Iris pigment epithelial cell (primary cell): ENCODE measurements at places on chromosomes 7 and 10.

- peak; percentile 46 for DNase-seq
These were observed 124.5 kb downstream of the AHR start for GRCh38 chr7:17422966-17423365.

GRCh38 chr7:140624392-140625191 lies 16.0 kb downstream of the DENND2A start:
- no peak for DNase-seq

- DNase-seq: peak; percentile 44
These were observed 6.9 kb downstream of the PRKAR2B start for GRCh38 chr7:107051376-107051775.

DNA sequence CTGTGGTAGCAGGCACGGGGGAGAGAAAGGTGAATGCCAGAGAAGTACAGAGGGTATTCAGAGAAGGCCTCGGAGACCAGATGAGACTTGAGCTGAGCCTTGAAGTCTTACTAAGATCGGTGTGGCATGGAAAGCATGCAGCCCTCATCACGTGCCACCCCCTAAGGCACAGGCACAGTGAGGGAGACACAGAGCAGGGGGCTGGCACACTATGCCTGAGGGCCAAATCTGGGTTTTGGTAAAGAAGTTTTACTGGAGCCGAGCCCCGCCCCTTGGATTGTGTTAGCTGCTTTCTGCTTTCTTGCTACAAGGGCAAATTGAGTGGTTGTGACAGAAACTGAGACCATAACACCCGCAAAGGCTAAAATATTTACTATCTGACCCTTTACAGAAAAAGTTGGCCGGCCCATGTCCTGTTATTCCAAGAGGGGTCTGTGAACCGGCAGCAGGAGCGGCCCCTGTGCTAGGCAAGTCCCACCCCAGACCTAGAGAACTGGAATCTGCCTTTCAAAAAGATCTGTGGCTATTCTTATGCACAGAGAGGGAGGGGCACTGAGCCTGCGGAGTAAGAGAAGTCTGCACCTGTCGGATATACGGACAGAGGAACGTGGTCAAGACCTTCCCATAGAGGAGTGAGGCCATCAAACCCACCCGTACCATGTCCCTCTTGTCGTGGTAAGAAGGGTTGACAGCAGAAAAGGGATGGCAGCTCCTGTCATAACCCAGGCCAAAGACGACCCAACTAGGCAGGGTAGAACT lies 109.3 kb upstream of the RHEB start:
- no peak for DNase-seq

GRCh38 chr10:94279835-94280709 lies 82.7 kb downstream of the NOC3L start:
- peak; percentile 73 for DNase-seq

DNA sequence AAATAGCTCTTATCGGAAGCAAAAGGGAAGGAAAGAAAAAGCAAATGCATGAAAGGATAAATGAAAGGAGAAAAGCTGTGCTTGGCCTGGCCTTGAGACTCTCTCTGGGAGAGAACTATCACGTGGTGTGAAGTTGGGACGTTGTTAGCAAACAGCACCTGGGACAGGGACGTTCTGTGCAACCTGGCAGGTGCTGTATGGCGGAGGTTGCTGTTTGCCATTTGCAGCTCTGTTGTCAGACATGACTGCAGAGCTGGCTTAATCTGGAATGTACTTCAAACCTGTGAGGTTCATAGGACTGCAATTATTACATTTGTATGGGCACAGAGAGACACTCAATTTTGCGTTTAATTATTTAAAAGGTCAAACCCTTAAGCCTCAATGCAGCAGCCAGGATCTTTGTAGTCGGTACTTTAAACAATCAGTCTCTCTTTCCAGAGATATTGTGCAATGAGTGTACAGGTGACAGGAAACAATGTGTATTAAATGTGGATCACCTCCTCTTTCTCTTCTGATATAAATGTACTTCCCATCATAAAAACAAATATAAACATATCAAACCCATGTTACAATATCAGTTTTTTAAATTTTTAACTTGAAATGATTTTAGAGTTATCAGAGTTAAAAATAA lies 800.5 kb upstream of the KCND2 start:
- no peak for DNase-seq

DNA sequence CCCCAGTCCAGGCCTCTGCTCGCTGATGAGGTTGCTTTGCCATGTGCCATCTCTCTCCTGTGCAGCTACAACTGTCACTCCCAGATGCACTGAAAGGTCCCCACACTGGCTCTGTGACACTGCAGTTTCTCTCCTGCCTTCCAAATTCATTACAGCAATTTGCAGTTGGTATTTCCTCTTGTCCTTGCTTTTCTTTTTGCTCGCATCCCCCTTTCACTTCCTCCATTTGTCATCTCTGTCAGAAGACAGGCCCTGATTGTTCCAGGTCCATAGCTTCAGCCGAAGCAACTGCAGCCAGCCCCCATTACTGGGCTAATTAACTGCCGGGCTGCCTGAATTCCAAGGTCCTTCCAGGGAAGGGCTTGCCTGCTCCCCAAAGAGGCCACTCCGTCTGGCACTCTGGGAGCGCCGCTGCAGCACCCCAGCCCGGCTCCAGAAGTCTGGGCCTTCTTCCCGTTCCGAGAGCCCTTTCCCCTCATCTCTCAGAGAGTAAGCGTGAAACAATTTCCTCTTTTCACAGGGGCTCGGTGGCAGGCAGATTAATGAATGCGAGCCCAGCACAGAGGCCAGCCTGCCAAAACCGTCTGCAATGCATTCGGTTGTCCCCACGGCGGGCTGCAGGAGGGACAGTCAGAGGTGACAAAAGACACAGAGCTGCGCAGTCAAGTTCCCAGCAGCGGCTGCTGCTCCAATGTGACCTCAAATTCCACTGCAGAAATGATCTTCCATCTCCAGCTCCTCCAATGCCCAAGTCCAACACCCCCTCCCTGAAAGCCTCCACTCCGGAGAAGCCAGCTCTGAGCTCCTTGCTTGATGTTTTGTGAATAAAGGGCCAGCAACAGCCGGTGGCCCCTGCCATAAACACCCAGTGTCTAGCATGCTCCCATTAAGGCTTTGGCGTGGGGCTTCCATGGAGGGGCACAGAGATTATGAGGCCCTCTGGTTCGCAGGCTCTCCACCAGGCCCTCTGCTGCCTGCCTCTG lies 279.4 kb upstream of the HABP2 start:
- DNase-seq: no peak

- DNase-seq: no peak
These were observed 152.6 kb downstream of the RAPGEF5 start for GRCh38 chr7:22204312-22204711.

GRCh38 chr10:128932071-128932820 lies 534.8 kb upstream of the MGMT start:
- DNase-seq: no peak

- no peak for DNase-seq
These were observed 69.0 kb upstream of the LRRC17 start for GRCh38 chr7:102843850-102844249.

- DNase-seq: peak; percentile 52
These were observed 95.2 kb downstream of the PFKFB3 start for GRCh38 chr10:6297951-6298381.

DNA sequence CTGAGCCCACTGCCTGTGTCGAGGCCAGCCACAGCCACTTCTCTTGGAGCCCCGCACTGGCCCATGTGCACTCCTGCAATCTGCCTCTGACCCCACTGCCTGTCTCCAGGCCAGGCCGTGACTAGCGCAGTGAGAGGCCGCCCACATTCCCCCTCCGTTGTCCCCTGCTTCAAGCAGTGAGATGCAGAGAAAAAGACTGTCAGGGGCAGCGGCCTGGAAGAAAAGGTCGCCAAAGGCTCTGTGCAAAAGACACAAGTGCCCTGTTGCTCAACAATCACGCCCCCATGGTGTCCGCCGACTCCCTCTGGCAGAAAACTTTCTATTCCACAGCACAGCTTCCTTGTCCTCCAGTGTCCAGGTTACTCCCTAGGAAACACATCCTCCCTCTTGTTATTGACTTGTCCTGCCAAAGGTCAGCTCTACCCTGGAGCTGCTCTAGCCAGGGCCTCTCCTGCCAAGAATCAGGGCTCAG lies 9.9 kb downstream of the FAM131B start:
- DNase-seq: no peak

DNA sequence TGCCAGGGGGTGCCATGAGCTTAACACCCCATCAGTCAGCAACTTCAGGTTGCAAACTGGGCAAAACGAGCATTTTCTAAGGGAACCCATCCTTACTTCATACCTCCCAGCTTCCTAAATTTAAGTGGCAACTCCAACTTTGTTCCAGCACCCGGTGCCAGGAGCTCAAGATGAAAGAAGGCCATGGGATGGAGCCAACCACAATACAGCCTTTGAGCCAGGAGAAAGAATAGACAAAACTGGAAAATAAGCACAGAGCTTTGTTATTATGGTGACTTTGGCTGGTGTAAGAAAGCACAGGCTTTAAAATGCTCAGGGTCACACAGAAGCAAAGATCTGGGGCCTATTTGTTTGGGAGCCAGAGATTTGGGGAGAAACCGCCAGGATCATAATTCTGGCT lies 388.7 kb upstream of the MGMT start:
- no peak for DNase-seq

GRCh38 chr10:8075282-8076260 lies 21.1 kb downstream of the GATA3 start:
- DNase-seq: no peak

GRCh38 chr10:30188101-30188500 lies 128.7 kb upstream of the JCAD start:
- DNase-seq: no peak

DNA sequence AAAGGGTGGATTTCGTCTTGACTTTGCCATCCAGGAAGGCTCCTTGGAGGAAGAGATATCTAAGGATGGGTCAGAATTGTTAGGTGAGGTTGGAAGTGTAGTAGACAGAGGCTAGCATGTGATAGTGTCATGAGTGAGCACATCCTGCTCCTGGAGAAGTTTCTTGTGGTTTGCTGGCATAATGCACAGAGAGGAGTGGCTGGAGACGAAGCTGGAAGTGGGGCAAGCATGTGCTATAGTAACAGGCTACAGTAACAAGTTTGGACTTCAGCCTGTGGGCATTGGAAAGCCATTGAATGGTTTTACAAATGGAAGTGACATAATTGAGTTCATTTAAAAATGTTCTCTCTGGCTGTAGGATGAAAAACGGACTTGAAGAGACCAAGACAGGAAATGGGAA lies 175.6 kb upstream of the VWC2 start:
- DNase-seq: no peak

- peak; percentile 40 for DNase-seq
These were observed 112.7 kb downstream of the CCNY start for GRCh38 chr10:35448687-35449662.

- no peak for DNase-seq
These were observed 95.2 kb downstream of the PHTF2 start for GRCh38 chr7:77893813-77894212.

DNA sequence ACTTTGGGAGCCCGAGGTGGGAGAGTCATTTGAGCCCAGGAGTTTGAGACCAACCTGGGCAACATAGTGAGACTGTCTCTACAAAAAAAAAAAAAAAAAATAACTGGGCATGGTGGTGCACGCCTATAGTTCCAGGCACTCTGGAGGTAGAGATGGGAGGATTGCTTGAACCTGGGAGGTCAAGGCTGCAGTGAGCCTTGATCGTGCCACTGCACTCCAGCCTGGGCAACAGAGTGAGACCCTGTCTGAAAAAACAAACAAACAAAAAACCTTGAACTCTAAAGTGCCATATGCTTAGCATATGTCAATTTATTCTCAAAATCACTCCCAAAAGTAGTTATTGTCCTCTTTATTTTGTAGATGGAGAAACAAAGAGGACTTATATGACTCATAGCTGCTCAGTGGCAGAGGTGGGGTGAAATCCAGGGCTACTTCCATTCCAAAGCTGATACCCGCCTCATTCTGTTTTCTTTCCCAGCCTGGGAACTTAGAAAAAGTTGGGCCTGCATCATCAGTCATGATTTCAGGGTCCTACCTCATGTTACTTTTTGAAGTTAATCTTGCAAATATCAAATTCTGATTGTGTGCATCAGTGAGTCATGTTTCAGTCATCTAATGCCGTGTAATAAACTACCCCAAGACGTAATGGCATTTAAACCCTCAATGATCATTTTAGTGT lies 13.3 kb downstream of the DHTKD1 start:
- DNase-seq: peak; percentile 78

DNA sequence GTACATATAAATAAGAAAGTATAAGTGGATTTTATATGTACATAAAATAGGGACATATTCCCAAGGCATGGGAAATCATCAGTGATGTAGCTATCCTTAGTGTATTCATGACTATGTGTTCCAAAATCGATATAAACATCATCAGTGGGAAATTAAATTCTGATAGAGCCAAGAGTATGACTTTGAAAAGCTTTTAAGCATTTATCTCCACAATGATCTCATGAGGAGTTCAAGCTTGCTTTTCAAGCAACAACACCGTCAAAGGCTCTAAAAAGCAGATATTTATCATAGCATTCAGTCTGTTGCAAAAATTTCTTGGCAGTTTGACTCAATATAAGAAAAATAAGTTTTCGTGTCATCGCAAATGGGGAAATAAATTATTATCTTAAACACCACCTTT lies 14.5 kb upstream of the NEBL start:
- DNase-seq: no peak

DNA sequence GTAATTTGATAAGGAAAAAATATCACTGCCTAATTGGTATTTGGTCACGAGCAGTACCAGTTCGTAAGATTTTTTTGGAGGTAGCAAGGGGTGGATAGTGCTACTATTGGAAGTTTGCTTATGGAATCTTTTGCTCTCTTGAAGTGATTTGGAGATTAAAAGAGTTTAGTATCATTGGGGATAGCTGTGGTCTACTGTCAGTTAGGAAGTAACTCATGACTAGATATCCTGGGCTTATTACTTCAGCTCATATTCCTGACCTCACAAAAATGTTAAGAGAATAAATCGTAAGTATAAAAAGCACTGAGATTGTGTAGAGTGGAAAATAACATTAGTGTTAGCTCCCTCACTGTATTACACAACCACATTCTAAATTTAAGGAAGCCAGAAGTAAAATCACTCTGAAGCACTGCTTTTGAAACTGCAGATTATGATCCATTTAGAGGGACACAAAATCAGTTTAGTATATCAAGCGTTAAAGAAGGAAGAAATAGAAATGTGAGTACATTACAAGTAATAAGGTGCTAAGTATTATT lies 22.6 kb downstream of the SGPL1 start:
- peak; percentile 28 for DNase-seq

DNA sequence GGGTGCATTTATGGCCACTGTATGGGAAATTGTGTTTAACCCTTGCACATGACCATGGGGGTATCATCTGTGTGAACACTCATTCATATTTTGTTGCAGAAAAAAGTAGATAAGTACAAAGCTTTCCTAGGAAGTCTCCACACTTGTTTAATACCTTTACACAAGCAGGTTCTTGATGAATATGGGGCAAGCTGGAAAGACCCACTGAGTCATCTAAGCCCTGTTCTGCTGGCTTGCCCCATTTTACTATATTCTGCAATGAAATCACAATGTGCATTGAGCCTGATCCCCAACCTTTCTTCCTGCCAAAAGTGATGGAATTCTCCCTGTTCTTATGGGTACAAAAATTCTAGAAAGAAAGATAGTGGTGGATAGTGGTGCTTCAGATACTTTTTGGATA lies 99.8 kb downstream of the CCDC71L start:
- no peak for DNase-seq

- no peak for DNase-seq
These were observed 68.4 kb downstream of the ABCC2 start for GRCh38 chr10:99850767-99851340.

GRCh38 chr10:35612385-35613106 lies 7.4 kb downstream of the GJD4 start:
- DNase-seq: no peak
